ENCODE measurements at places on chromosomes 7 and 10.

GRCh38 chr10:88361494-88361893 lies 221.6 kb downstream of the RNLS start:
- DNase-seq = no peak

DNA sequence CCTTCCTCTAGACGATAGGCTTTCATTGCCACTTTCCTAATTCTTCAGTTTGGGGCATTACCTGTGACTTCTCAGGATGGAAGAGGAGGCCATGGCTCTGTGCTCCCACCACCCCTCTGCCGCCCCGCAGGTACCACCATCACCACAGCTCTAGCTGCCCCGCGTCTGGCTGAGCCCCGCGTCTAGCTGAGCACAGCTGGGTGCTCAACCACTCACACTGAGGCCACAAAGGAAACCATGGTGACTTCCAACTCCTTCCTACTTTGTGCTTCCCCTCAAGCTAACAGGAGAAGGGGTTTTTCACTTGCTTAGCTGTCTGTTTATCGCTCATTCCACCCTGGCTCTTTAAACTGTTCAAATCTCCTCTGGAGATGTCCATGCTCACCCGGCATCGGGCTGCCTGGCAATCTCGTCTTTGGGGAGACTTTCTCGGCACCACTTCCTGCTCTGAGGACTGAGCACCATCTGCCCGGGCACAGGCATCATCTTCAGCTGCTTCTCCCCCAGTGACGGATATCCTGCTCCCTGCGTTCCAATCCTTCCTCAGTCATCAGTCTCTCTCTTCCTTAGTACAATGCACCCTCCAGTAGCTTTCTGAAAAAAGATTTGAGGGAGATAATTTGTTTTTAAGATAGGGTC lies 59.4 kb downstream of the MAD1L1 start:
- DNase-seq = no peak

DNA sequence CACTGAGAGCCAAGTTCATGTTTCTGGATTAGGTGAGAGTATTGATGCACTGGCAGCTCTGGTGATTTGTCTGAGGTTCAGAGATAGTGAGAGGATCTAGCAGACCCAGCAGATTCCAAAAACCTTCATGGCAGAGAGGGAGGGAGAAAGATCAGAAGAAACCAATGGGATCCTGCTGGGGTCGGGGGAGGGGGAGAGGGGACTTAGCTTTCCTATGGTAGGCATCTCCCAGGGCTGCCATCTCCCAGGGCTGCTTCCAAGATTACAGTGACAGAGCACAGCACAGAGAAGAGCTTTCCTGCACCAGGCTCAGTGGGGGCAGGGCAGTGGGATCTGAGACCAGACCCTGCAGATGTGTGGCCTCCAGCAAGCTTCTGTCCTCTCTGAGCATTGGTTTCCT lies 76.8 kb upstream of the GDF10 start:
- no peak for DNase-seq

DNA sequence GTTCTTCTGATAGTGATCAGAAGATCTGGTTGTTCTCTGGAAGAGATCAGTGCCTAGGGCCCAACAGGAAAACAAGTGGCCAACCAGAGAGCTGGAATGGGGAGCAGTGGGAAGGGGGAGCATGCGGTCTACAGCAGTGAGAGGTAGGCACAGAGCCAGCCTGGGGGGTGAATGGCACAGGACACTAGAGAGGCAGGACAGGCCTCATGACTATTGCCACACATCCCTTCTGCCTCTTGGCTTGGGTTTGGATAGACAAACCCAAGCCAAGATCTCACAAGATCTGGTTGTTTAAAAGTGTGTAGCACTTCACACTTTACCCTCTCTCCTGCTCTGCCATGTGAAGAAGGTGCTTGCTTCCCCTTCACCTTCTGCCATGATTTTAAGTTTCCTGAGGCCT lies 224.4 kb downstream of the ARHGAP12 start:
- no peak for DNase-seq

DNA sequence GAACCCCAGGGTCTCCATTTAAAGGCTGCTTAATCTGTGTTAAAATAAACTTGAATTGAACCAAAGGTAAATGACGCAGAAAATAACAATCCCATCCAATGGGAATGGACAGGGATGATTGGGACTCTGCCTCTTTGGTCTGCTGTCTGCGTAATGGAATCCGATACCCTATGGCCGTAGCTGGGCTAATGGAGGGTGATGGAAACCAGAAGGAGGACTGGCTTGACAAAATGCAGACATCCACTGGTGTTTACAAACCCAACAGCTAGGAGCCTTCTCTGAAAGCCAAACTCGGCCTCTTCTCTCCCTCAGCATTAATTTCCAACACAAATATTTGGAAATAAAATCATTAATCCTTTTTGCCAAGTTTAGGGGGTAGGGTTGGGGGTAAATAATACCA lies 162.2 kb upstream of the CHST15 start:
- DNase-seq = no peak

GRCh38 chr7:141184532-141185190 lies 110.8 kb downstream of the TMEM178B start:
- no peak for DNase-seq

DNA sequence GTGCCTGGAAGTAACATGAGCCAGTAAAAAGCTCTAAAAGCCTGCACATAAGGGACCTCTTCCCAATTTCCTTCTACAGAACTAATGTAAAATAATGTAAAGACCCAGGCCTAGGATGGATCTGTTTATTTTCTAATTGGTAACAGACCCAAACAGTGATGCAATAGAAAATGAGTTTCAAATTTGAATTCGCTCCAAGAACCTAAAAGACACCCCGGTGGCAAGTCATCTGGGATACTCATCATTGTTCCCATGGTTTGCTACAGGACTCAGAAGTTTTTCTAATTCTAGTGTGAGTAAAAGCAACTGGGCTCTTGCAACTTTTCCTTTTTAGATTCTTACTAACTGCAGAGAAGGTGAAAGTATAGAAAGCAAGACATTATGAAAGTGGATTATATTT lies 271.3 kb upstream of the CACNA2D1 start:
- no peak for DNase-seq

GRCh38 chr7:23852988-23853387 lies 143.0 kb downstream of the STK31 start:
- DNase-seq = no peak

DNA sequence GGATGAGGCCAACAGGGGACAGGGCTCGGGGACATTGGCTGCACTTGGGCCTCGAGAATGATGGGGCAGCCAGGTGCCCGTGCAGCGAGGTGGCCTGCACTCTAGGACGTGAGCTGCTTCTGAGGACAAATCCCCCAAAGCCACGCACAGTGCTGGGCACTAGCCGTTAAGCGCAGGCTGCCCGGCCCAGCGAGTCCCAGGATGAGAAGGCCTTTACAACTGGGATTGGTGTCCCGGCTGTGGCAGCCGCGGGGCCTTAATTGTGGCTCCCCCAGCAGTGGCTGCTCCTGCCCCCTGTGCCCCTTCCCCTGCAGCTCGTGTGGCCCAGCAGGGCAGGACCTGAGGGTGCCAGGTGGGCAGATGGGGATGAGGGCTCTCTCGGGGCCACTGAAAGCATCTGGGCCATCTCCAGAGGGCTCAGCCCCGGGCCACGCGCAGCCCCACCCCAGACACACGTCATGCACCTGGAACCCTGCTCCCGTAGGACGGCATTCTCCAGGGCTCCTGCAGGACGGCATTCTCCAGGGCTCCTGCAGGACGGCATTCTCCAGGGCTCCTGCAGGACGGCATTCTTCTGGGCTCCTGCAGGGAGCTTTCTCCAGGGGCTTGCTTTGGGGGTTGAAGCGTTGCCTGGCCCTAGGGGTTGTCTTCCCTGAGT lies 6.6 kb downstream of the PWWP2B start:
- peak; percentile 40 for DNase-seq

DNA sequence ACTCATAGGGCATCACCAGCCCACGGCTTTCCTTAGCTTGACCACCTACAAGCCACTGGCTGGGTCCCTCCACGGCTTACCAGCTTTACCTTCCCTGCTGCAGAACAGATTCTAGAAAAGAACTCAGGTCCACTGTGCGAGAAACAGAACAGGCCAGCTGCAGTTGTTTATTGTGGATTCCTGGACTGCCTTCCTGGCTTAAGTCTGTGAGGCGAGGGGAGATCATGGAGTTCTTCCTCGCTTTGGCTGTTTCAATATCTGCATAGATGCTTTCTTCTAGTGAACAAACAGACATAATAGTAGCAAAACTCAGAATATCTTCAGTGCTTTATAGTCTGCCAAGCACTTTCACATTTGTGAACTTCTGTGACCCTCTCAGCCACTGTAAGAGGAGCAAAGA lies 162.9 kb upstream of the HABP2 start:
- no peak for DNase-seq

- no peak for DNase-seq
Observed at GRCh38 chr10:29214551-29214950, 74.3 kb upstream of the LYZL1 start.

GRCh38 chr7:42212541-42213090 lies 24.4 kb downstream of the GLI3 start:
- no peak for DNase-seq

GRCh38 chr10:12608761-12609160 lies 259.4 kb downstream of the CAMK1D start:
- DNase-seq = no peak

GRCh38 chr10:71084818-71085126 lies 127.6 kb upstream of the UNC5B start:
- no peak for DNase-seq

DNA sequence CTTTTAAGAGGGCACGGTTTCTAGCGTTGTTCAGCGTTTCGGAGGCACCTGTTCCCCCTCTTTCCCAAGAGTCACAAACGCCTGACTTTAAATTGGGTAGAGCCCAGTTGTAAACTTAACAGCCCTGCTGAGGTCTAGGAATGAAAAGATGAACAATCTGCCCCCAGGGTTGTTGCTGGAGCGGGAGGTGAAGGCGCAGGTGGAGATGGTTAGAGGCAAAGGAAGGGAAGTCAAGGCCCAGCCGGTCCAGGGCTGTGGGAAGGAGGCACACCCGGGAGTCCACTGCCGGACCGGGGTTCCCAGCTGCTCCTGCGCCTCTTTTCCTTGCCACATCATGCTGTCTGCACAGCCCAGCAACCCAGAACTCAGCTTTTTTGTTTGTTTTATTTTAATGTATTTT lies 770 bp downstream of the PRXL2A start:
- DNase-seq = no peak

- DNase-seq = no peak
Observed at GRCh38 chr7:112757337-112757736, 32.9 kb downstream of the TMEM168 start.

GRCh38 chr10:114821915-114822443 lies 399 bp downstream of the FHIP2A start:
- peak; percentile 49 for DNase-seq

GRCh38 chr10:11147722-11148121 lies 130.1 kb downstream of the CELF2 start:
- DNase-seq = peak; percentile 56

DNA sequence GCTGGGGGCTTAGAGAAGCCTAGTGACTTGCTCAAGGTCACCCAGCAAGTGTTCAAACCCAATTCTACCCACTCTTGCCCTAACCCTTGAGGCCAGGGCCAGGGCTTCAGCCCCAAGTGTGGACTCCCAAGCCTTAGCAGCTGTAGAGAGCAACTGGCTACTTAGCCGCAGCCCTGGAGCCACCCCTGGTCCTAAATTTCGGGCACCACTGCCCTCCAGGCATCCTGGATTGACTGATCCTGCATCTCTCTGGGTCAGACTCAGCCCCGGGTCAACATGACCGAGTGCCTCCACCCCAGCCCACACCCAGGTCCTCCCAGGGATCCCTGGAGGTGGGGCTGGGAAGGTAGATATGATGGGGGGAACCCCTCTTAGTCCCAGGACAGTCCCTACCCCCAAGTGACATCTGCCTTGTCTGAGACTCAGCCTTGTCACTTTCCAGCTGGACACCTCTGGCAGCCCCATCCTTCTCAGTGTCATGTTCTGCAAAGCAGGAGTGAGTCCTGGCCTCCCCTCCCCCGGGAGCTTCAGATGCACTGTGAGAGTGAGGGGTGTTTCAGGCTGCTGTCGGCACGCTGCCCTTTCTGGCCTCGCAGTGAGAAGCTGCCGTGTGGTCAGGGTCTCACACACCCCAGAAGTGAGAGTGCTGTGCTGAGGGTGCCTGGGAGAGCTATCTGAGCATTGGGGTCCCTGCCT lies 89.8 kb downstream of the ZMIZ1 start:
- DNase-seq = no peak

Data from aorta (tissue), 5 donors.